ENCODE measurements at places on chromosomes 2 and 18. TPM values are rescaled to one million over a fixed set of nuclear protein-coding genes. Genes with fewer than 3 reads are reported as not detected.
A peak's percentile ranks its signal among the peaks of the same experiment; 100 is the strongest.

GRCh38 chr2:120859128-120859527 lies 123.5 kb downstream of the GLI2 start:
- H3K27ac ChIP-seq = no peak overlapping the region
- peaks cover 55% of the 10 kb centered on the region for H3K4me1 ChIP-seq
- H3K27me3 ChIP-seq = peaks cover 12% of the 10 kb centered on the region
- no peaks in the 10 kb centered on the region for H3K36me3 ChIP-seq
- no peak for DNase-seq

- H3K27ac ChIP-seq = no peak overlapping the region
- H3K4me1 ChIP-seq = no peaks in the 10 kb centered on the region
- H3K27me3 ChIP-seq = no peaks in the 10 kb centered on the region
- H3K36me3 ChIP-seq = no peaks in the 10 kb centered on the region
- no peak for DNase-seq
Measured at GRCh38 chr2:184877909-184878308, 279.6 kb downstream of the ZNF804A start.

DNA sequence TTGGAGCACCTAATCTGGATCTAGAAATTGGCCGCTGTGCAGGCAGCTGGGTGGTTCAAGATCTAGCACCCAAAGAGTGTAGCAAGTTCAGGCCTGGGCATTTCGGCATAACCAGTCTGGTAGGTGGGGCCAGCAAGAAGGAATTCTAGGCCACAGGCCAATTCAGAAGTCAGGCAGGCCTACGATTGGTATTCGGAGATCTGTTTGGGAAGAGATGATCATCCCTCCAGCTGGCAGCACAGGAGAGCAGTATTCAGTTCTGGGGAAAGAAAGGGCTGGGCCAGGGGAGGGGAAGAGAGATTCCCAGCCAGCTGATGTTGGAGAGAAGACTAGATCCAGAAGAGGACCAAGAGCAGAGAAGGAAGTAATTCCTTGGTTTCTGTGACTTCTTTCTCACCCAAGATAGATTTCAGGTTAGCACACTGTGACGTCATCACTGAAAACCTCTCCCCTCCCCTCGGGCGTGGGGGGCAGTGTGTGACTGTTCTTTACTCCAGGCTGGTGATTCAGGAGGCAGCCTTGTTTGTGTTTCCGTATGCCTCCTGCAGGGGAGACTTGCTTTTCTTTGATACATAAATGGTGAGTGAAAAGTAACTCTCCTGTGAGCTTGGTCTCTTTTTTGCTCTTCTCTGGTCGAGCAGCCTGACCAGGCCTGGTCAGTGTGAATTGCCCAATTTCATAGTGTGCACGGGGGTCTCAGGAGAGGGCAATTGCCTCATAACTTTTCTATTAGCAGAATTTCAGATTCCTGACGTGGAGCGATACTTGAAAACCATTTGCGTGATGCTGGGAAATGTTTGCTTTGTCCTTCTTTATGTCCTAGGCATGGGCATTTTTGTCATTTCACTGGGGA lies 61.1 kb downstream of the MEIS1 start:
- no peak for DNase-seq
- peaks cover 66% of the 10 kb centered on the region for H3K36me3 ChIP-seq
- H3K4me1 ChIP-seq = peaks cover 69% of the 10 kb centered on the region

The SOX11 gene
- total RNA-seq = 83.2 TPM

- no peaks in the 10 kb centered on the region for H3K36me3 ChIP-seq
- no peaks in the 10 kb centered on the region for H3K27me3 ChIP-seq
- H3K27ac ChIP-seq = no peak overlapping the region
- DNase-seq = no peak
- no peaks in the 10 kb centered on the region for H3K4me1 ChIP-seq
- no peak overlapping the region for H3K4me3 ChIP-seq
Measured at GRCh38 chr18:61136711-61137251, 196.4 kb upstream of the CDH20 start.

DNA sequence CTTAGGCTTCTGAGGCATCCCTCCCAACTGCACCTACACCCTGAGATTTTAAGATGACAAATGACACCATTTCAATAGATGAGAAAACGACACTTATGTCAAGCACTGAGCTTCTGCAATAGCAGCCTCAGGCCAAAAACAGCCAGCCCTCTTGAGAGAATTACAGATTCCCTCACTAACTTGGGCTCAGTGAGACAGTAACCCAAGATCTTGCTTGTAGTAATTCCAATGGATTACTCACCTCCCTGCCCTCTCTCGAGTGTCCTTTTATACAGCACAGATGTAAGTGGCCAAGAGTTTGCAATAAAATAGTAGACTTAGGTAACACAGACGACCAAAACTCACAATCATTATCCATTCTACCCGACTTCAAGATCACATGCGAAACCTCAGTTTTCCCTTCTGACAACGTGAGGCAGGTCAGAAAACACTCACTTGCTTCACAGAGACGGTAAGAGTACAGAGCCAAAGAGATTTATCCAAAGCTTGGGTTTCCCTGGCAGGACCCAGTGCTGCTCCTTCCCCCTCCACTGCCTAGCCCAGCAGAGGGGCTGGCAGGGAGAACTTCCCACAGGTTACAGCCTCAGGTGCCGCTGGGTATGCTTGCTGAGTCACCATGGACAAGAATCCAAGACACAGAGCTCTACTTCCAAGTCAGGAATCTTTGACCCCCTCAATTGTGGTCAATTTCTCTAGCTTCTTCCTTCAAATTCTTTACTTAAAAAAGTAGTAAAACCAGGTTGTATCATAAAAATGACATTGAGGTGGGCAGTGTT lies 181.4 kb downstream of the MYO5B start:
- peaks cover 5% of the 10 kb centered on the region for H3K36me3 ChIP-seq
- no peaks in the 10 kb centered on the region for H3K27me3 ChIP-seq

- peak; percentile 82 for DNase-seq
- peaks cover 7% of the 10 kb centered on the region for H3K4me1 ChIP-seq
- H3K27me3 ChIP-seq = no peaks in the 10 kb centered on the region
- peak overlapping the region; percentile 88 for H3K4me3 ChIP-seq
- no peaks in the 10 kb centered on the region for H3K36me3 ChIP-seq
- no peak overlapping the region for H3K27ac ChIP-seq
Measured at GRCh38 chr18:80246445-80247392, 595 bp downstream of the PARD6G start.

DNA sequence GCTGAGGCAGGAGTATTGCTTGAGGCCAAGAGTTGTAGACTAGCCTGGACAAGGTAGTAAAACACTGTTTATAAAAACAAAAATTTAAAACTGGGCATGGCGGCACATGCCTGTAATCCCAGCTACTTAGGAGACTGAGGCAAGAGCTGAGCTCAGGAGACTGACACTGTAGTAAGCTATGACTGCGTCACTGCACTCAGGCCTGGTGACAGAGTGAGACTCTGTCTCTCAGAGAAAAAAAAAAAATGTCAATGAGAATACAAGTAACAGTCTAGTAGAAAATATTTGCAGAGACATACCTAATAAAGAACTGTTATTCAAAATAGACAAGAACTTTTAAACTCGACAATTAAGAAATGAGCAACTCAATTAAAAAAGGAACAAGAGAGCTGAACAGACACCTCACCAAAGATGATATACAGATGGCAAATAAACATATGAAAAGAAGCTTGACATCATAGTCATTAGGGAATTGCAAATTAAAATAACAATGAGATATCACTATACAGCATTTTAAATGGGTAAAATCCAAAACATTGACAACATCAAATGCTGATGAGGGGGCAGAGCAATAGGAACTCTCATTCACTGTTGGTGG lies 624.3 kb upstream of the ZEB2 start:
- no peaks in the 10 kb centered on the region for H3K4me1 ChIP-seq
- H3K27ac ChIP-seq = no peak overlapping the region
- H3K27me3 ChIP-seq = no peaks in the 10 kb centered on the region

- no peaks in the 10 kb centered on the region for H3K27me3 ChIP-seq
- H3K4me3 ChIP-seq = no peak overlapping the region
- DNase-seq = no peak
Measured at GRCh38 chr2:61877571-61878245, 10.7 kb downstream of the CCT4 start.

- H3K4me3 ChIP-seq = no peak overlapping the region
- H3K27ac ChIP-seq = no peak overlapping the region
- H3K36me3 ChIP-seq = no peaks in the 10 kb centered on the region
- H3K27me3 ChIP-seq = no peaks in the 10 kb centered on the region
Measured at GRCh38 chr2:197116306-197116879, 189.9 kb upstream of the PGAP1 start.

- H3K27ac ChIP-seq = no peak overlapping the region
- DNase-seq = no peak
- no peak overlapping the region for H3K4me3 ChIP-seq
- H3K27me3 ChIP-seq = no peaks in the 10 kb centered on the region
- H3K4me1 ChIP-seq = peaks cover 12% of the 10 kb centered on the region
Measured at GRCh38 chr18:49048396-49049020, 97.7 kb upstream of the SMAD7 start.

GRCh38 chr2:165528691-165529090 lies 59.2 kb downstream of the CSRNP3 start:
- no peaks in the 10 kb centered on the region for H3K4me1 ChIP-seq
- H3K27me3 ChIP-seq = no peaks in the 10 kb centered on the region
- H3K4me3 ChIP-seq = no peak overlapping the region
- peaks cover 18% of the 10 kb centered on the region for H3K36me3 ChIP-seq

GRCh38 chr2:42723465-42723864 lies 40.5 kb downstream of the OXER1 start:
- H3K36me3 ChIP-seq = peaks cover 3% of the 10 kb centered on the region
- H3K4me3 ChIP-seq = no peak overlapping the region
- DNase-seq = no peak
- H3K27ac ChIP-seq = no peak overlapping the region
- H3K27me3 ChIP-seq = no peaks in the 10 kb centered on the region

DNA sequence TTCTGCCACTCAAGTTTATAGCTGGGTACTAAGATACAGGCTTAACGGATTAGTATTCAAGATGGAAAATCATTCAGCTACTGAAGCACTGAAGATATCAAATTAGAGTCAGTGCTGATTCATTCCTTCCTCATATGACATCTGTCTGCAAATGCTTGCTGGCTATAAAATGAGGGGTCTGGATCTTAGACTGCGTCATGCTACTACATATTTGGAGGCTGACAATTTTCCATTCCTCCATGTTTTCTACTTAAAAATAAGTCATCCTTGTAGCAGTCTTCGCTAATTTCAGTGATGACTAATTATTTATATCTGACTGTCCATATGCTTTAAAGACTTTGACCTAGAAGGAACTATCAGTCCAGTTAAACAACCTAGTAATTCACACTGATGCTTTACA lies 233.4 kb downstream of the RIT2 start:
- no peak overlapping the region for H3K27ac ChIP-seq
- H3K36me3 ChIP-seq = no peaks in the 10 kb centered on the region
- no peaks in the 10 kb centered on the region for H3K27me3 ChIP-seq
- no peak overlapping the region for H3K4me3 ChIP-seq
- DNase-seq = no peak
- H3K4me1 ChIP-seq = no peaks in the 10 kb centered on the region

DNA sequence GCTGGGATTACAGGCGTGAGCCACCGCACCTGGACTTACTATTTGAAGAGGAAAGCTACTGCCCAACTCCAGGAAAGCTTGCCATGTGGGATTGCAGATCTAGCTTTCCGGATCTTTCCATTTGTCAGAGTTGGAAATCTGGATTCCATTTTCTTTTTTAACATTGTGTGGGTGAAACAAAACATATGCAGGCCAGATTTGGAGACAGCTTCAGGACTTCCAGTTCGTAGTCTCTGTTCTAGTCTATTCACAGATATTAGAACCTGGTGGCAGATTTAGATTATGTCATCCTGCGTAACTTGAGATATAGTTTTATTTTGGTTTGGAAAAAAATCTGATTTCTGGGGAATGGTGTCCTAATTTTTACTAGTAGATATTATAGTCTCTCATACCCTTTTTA lies 70.5 kb downstream of the ZNF236 start:
- H3K4me3 ChIP-seq = no peak overlapping the region
- DNase-seq = no peak
- H3K27me3 ChIP-seq = no peaks in the 10 kb centered on the region
- H3K4me1 ChIP-seq = peaks cover 4% of the 10 kb centered on the region
- no peak overlapping the region for H3K27ac ChIP-seq
- peaks cover 44% of the 10 kb centered on the region for H3K36me3 ChIP-seq

The RGPD3 gene
- total RNA-seq = 0.17 TPM

The UPP2 gene
- total RNA-seq = not detected

DNA sequence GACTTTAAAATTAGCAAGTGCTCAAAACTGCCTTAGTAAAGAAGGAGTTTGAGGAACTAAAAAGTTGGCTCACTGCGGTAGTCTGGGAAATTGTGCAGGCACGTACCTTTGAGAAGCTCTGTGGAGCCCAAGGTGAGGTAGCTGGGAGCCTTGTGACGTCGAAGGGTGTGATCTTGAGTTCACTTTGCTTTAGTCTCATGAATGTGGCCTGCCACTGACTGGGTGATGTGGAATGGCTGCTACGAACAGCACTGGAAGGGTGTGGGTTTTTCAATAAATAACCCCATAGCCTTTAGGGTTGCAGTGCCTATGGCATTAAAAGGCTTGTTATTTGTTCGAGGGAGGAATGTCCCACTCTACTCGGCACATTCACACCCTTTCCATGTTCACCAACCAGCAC lies 312.3 kb downstream of the PRKCE start:
- no peaks in the 10 kb centered on the region for H3K36me3 ChIP-seq
- H3K27me3 ChIP-seq = no peaks in the 10 kb centered on the region
- DNase-seq = no peak
- H3K4me1 ChIP-seq = peaks cover 34% of the 10 kb centered on the region
- no peak overlapping the region for H3K27ac ChIP-seq

GRCh38 chr2:173770947-173771678 lies 194.1 kb downstream of the SP3 start:
- no peak overlapping the region for H3K27ac ChIP-seq
- no peak overlapping the region for H3K4me3 ChIP-seq
- DNase-seq = no peak
- peaks cover 5% of the 10 kb centered on the region for H3K27me3 ChIP-seq
- H3K4me1 ChIP-seq = no peaks in the 10 kb centered on the region

DNA sequence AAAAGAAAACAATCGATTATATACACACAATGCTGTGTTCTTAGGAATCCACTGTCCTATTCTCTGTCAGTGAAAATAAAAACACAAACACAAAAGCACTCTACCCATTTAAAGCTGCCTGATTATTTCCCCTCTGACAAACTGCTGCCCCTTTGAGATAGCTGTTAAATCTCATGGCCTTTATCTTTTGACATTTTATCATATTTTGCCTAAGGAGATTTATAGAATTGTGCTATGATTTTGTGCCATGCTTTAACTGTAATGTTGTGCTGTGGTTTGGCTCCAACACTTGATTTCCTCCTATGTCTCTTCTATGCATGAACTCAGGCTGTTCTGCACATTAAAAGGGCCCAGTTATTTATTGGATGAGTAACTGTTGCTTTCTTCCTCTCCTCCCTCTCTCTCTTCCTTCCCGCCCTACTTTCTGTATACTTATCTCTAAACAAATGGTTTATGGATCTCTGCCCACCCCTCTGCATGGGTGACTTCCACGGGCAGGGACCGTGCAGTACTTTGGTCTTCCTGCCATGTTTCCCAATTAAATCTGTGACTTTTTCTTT lies 1096.6 kb downstream of the TSN start:
- no peaks in the 10 kb centered on the region for H3K27me3 ChIP-seq
- no peak overlapping the region for H3K4me3 ChIP-seq
- peaks cover 5% of the 10 kb centered on the region for H3K4me1 ChIP-seq
